ENCODE measurements at places on chromosomes 2 and 18. TPM values are rescaled to one million over a fixed set of nuclear protein-coding genes. Genes with fewer than 3 reads are reported as not detected.

Gene CROCC2
- total RNA-seq, result 1.0 TPM

Gene DSC3
- 0.15 TPM for total RNA-seq

Gene SPAST
- 24.8 TPM for total RNA-seq

Gene UPP2
- not detected for total RNA-seq

Gene C1GALT1C1L
- 1.0 TPM for total RNA-seq

Gene KCNG2
- total RNA-seq, result 0.73 TPM

Gene AQP12B
- not detected for total RNA-seq

Gene MARCO
- total RNA-seq, result not detected

Data from smooth muscle cell of trachea (primary cell).